ENCODE measurements at places on chromosomes 6 and 20.

DNA sequence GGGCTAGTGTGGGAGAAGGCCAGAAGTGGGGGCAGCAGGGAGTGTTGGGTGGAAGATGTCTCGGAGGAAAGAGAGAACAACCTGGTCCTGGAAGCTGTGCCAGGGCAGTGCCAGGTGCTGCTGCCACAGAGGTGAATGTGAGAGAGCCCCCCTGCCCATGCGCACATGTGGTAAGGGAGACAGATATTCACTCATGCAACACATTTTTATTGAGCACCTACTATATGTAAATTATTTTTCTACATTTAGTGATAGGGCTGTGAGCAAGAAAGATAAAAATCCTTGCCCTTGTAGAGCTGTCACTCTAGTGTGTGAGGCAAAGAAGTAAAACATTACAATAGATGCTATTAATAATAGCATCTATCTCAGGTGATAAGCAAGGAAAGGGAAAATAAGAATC lies 471 bp downstream of the CLPSL1 start:
- no peak for DNase-seq

DNA sequence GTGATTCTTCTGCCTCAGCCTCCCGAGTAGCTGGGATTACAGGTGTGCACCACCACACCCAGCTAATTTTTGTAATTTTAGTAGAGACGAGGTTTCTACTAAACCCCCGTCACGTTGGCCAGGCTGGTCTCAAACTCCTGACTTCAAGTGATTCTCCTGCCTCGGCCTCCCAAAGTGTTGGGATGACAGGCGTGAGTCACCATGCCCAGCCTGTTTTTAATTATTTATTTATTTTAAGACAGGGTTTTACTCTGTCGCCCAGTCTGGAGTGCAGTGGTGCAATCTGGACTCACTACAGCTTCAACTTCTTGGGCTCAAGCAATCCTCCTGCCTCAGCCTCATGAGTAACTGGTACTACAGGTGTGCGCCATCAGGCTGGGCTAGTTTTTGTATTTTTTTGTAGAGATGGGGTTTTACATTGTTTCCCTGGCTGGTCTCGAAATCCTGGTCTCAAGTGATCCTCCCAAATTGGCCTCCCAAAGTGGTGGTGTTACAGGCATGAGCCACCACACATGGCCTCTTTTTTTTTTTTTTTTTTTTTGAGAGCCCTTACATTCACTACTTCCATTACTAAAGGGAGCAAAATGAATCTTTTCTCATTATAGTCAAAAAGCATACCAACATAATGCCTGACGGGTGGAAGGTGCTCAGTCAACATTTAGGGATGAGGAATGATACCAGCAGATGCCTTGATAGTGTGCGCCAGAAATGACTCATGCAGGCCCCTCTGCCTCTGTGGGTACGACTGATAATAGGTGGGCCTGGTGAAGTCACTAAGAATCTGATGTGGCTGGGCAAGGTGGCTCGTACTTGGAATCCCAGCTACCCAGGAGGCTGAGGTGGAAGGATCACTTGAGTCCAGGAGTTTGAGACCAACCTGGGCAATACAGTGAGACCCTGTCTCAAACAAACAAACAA lies 17.8 kb upstream of the RALGAPB start:
- no peak for DNase-seq

DNA sequence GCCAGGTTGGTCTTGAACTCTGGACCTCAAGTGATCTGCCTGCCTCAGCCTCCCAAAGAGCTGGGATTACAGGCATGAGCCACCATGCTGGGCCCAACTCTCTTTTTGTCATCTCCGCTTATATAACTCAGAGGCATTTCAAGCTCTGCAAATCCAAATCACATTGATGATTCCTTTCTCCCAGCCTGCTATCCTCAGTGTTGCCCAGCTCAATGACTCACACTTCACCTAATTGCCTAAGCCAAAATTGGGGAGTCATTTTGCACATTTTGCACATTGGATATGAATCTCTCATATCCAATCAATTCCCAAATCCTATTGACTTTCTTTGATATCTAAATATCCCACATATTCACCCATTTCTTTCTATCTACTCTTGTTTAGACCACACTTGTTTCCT lies 3.9 kb downstream of the UTRN start:
- no peak for DNase-seq

- DNase-seq: no peak
Measured at GRCh38 chr6:4381381-4381780, 246.0 kb upstream of the ECI2 start.

DNA sequence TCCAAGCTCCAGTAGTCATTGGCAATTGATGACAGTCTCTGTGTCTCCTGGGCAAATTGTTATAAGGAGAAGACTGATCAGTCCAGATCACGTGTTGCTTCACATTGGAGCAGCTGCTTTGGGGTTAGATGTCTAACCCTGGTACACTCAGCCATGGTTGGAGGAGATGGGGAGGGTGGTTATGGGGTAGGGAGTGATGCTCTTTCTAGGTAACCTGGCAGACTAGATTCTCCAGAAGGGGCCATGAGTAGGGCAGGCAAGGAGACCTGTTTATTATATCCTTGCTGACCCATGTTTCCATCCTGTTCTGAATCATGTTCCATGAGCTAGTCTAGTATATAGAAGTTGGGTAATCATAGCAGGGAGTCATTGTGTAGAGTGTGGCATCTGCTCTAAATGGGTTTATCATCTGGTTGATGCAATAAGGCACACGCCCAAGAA lies 50.8 kb upstream of the BACH2 start:
- no peak for DNase-seq

GRCh38 chr20:47674145-47674544 lies 111.1 kb downstream of the SULF2 start:
- no peak for DNase-seq

DNA sequence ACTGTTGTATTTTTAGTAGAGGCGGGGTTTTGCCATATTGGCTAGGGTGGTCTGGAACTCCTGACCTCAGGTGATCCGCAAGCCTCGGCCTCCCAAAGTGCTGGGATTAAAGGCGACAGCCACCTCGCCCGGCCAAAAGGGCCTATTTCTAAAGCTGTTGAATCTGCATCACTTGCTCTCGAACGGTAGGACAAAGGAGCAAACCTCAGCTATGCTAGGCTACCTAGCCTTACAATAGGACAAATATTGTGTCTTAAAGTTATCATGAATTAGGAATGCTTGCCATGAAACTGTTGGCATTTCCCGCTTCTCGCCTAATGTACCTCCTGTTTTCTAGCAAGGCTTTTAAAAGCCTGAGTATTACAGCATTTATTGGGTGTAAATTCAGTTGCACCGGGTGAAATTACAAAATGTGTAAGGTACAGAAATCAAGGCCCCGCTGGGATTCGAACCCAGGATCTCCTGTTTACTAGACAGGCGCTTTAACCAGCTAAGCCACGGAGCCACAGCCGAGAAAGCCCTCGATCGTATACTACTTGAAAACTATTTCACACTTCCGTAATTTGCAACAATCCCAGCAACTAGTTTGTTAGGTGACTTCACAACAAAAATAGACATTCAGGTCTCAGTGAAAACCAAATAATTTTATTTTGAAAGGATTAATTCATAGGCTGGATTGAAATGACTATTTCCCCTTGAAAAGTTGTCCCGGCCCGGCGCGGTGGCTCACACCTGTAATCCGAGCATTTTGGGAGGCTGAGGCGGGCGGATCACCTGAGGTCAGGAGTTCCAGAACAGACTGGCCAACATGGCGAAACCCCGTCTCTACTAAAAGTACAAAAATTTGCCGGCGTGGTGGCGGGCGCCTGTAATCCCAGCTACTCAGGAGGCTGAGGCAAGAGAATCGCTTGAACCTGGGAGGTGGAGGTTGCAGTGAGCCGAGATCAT lies 211.6 kb upstream of the ZNF184 start:
- DNase-seq: no peak

DNA sequence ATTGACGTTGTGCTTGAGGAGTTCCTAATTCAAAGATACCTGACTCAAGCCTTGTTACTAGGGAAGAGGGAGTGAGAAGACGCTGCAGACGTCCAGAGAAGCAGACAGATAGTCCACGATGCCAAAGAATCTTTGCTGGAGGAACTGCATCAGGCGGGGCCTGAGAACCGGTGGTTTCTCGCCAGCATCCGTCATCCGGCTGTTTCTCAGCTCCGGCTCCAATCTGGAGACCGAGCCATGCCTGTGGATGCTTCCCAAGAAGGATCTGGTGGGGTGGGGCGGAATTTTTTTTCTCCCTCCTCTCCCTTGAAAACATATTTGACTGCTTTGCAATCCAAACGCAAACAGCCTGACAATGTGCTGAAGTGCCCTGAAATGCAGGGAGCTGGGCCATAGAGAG lies 125.8 kb upstream of the SRSF6 start:
- no peak for DNase-seq

DNA sequence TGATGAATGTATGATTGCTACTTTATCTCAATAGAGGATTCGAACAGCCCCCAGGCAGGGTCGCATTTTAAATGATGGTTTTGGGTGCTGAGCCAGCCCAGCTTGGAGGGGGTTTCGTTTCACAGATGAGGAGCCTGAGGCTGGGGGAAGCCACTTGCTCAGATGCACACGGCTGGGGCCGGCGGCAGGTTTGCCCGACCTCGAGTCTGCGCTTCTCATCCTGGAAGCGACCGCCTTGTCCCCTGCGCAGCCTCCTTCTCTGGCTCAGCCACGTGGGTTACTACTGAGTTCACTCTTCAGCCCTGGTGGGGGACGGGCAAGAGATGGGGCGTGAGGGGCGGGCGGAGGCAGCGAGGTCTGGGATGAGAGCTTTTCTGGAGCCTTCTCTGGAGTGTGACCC lies 25.3 kb downstream of the NTSR1 start:
- DNase-seq: no peak

DNA sequence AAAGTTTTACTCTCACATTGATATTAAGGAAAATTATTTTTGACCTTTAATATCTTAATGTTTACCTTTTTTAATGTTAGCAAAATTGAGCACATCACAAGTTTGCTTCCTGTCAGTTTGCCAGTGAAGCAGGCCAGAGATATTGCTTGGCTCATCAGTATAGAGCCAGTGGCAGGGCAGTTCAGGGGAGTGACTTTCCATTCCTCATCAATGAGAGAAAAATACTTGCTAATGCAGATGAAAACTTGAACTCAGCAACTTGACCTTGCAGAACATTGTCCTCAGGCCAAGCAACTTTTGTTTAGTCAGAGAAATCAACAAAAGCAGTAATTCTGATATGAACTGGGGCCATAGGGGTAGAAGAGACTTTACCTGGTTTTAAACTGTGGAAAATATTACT lies 6.9 kb downstream of the TAB2 start:
- DNase-seq: no peak

DNA sequence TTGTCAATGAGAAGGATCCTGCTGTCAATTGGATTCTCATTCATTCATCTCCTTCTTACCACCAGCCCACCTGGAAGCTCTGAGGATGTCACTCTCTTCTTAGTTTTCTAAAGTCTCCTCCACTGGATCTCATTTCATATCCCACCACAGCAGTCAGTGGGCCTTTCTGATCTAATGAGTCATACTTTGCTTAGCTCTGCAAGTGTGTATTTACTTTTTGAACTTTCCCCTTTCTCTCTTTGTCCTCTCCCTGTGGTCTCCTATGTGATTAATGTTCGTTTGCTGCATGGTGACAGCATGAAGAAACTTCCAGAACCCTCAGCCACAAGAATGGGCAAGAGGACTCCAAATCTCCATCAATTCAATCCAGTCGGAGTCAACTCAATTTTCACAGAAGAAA lies 63.6 kb upstream of the SYNDIG1 start:
- DNase-seq: no peak

DNA sequence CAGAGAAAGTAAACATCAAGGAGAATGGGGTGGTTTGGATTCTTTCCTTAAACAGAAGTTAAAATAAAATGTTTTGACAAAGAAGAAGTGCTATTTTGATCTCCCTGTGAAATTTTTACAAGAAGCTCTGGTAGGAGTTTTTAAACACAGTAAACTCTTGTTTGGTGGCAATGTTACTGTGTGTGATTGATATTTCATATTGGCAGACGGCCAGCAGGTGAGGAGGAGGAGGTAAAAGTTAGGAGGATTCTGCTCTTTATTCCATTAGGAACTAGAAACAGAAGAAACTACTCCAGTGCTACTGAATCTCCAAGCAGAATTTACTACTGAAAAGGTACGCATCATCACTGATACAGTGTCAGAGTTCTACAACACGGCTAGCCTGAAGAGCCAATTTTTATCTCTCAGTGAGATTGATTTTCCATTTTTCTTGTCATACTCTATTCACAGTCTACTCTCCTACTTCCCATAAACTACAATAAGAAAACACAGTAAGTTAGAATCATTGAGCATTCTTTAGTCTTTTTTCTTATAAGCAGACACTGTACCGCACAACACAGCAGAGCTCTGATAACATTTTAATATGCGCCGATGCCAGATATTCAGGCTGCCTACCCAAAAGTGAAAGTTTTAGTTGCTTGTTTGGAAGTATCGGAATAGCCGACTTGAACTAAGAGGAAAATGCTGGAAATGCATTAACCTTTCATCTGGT lies 21.2 kb upstream of the AFDN start:
- no peak for DNase-seq

DNA sequence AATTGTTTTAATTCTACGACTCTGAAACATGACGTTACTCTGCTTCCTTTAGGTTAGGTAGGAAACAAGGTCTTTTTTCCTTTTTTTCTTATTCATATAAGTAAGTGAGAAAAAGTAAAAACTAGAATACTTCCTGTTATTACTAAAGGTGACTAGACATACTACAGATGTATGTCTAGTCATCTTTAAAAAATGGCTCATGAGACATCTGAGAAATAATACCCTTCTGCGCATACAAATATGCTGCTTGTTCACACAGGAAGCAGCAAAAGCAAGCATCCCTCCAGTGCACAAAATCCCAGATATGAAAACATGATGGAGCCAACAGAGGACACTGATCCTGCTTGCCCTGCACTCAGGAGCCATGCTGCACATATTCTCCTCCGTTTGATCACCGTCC lies 699.1 kb downstream of the EPM2A start:
- DNase-seq: no peak

- DNase-seq: no peak
Measured at GRCh38 chr6:2507016-2507415, 243.7 kb downstream of the MYLK4 start.

- DNase-seq: no peak
Measured at GRCh38 chr20:35120012-35120701, 27.0 kb downstream of the EDEM2 start.

DNA sequence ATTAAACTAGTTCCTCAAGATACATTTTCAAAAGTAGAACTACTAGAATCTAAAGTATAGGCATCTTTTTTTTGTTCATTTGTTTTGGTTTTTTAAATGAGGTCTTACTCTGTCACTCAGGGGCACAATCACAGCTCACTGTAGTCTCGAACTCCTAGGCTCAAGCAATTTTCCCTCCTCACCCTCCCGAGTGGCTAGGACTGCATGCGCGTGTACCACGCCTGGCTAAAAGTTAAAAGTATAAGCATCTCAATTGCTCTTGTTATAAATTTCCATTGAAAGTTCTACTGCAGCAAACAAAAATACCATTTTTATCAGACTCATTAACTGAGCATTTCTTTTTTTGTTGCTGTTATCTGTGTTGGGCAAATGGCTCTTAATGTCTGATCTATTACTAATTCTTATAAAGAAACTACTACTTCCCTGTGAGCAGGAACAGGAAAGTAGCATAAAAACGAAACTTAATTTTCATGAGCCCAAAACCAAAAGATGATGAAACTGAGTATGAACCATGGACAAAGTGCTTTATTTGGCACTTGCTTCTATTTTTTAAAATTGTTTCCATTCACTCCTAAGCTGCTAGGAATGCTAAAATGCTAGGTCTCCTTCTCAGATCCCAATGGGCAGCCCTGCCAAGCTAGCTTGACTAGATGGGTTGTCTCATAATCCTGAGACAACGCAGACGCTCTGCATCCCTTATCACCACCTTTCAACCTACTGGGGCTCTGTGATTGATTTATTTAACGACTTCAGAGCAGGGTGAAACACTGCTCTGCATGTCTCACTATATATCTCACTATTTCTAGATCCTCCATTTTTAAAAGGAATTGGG lies 36.9 kb downstream of the TRPC4AP start:
- DNase-seq: no peak

GRCh38 chr20:4711511-4711910 lies 10.2 kb upstream of the PRND start:
- no peak for DNase-seq
